ENCODE measurements at places on chromosomes 1 and 21.

DNA sequence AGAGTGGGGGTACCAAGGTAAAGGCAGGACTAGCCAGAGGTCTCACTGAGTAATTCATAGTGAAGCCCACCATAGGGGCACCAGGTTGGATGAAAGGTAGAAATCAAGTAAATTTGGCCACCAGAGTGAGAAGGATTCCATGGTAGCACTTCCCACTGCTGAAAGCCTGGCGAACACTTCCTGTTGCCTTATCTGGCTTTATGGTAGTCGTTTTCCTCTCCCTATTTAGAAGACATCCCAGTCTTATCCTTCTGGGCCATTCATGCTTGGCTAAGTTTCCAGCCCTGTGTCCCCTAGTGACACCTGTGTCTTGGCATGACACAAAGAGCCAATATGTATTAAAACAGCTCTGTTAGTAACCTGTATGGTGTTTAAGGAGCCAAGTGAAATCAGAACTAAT is 74.3 kb upstream of the SIPA1L2 start:
- DNase-seq, result no peak

GRCh38 chr1:78678324-78678723 is 28.7 kb downstream of the IFI44 start:
- DNase-seq, result no peak

DNA sequence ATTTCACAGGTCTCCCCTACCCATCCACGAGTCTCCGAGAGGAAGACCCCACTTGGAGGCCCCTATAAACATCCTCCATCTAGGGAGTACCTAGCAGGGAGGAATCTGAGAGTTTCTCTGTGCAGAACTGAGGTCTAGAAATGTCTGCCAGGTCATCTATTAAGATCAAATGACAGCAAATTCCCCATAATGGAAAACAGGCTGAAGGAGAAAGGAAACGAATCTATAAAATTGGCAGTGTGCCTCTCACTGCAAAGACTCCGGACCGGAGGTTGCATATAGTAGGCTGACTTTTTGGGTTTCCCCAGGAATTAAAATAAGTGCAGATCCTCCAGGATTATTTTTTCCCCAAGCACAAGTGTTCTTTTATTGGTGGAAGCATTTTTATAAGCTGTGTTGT is 57.7 kb downstream of the NMNAT2 start:
- no peak for DNase-seq

GRCh38 chr1:185170291-185170848 is 13.4 kb downstream of the SWT1 start:
- no peak for DNase-seq

- no peak for DNase-seq
Observed at GRCh38 chr1:67184838-67185421, 18.7 kb downstream of the IL23R start.
